GM23338 (cell line): ENCODE measurements at places on chromosomes 2 and 18. TPM values are rescaled to one million over a fixed set of nuclear protein-coding genes. Genes with fewer than 3 reads are reported as not detected.

- DNase-seq = no peak
Measured at GRCh38 chr2:61529944-61530735, 8.0 kb downstream of the XPO1 start.

DNA sequence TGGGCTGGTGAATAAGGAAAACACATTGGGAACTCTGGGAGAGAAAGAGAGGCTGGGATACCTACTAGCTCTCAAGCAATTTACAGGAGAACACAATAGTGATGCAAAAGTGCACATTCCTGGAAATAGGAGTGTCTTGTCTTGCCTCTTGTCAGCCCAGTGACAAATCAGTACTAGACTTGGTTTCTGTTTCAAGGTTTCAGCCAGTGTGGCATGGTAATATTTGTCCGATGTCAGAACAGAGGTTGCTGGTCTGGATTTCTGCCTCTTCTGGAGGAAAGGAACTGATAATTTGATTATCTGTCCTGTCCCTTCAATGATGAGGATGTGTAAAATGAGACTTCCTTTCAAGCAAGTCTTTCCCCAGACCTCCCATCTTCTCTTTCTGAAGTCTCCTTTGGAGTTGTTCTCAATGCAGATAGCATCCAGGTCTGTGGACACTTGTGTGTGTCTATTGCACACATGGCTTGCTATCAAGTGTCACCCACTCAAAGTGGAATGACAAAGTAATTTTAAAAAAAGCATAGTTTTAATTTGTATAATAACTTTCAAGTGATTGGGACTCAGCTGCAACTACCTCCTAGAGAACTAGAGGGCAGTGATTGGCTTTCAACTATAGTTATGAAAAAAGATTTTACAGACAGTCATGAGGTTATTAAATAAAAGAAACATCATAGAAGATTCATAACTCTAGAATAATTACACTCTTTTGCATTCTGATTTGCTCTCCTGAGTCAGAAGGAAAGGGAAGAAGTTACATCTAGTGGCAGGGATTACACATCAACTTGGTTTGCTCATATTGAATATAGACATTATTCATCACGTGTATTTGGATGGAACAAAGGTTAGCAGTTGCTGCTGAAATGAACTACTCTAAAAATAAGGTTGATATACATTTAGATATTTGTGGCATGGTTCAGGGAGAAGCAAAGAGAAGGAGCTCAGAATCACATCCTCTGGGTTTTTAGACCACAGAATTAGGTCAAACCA, 4.5 kb downstream of the GPR39 start:
- no peak for DNase-seq

GPR35 gene
- 0.21 TPM in 1 of 2 replicates, not detected in the other for polyA plus RNA-seq

TTL gene
- 10.1 and 10.4 TPM in 2 replicates for polyA plus RNA-seq

- DNase-seq = no peak
Measured at GRCh38 chr2:224984637-224985036, 57.6 kb downstream of the DOCK10 start.

- peak; percentile 83 for DNase-seq
Measured at GRCh38 chr2:176106581-176107539, at the start of gene HOXD11. Gene HOXD11 (plus strand): TSS chr2:176107280. CDS start chr2:176107356, 76 bp downstream.

GRCh38 chr2:217429981-217430500, 570.2 kb upstream of the TNP1 start:
- DNase-seq = no peak

DNA sequence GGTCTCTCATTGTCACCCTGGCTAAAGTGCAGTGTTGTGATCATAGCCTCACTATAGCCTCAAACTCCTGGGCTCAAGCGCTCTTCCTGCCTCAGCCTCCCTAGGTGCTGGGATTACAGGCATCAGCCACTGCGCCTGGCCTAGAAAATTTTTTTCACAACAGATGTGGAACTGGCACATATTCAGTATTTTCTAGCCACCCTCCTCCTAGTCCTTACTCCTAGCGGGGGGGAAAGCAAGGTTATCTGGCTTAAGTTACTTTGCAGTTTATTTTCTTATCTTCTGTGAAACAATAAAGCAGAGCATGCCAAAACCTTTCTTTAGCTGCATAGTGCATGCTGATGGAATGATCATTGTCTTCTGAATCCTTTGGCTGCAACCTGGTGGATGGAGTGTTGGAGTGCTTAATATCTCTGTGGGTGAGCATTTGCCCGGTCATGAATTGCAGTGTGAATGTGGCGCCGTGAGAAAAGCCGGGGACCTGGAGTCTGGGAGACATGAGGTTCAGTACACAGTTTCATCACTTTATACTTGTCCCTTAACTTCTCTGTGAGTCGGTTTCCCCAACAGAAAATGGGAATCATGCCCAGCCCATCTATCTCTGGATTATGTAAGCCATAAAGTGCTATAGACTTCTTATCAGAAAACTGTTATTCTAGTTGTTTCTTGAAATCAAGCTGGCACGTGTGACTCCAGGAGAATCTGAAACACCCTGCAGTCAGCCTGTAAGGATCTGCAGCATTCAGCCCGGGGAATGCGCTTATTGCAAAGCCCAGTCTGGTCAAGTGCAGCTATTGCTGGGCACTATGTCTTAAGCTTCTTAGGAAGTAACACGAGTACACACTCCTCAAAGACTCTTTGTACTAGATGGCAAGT, 38.2 kb upstream of the MAP3K20 start:
- DNase-seq = no peak

STK17B gene
- polyA plus RNA-seq = 4.3 and 5.7 TPM in 2 replicates

DNA sequence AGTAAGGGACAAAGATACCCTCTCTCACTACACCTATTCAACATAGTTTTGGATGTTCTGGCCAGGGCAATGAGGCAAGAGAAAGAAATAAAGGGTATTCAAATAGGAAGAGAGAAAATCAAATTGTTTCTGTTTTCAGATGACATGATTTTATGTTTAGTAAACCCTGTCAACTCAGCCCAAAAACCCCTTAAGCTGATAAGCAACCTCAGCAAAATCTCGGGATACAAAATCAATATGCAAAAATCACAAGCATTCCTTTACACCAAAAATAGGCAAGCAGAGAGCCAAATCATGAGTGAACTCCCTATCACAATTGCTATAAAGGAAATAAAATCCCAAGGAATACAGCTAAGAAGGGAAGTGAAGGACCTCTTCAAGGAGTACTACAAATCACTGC, 1130.7 kb upstream of the PIK3C3 start:
- DNase-seq = no peak

GRCh38 chr2:75428060-75428459, 132.7 kb downstream of the EVA1A start:
- no peak for DNase-seq
